ENCODE measurements at places on chromosomes 3 and 15.

- no peak for DNase-seq
Observed at GRCh38 chr3:88657459-88657858, 450.0 kb upstream of the EPHA3 start.

GRCh38 chr3:162666835-162667234 is 1170.2 kb downstream of the OTOL1 start:
- DNase-seq = no peak

GRCh38 chr15:80204231-80204630 is 47.8 kb downstream of the CTXND1 start:
- no peak for DNase-seq

GRCh38 chr3:128610451-128611070 is 40.1 kb downstream of the RPN1 start:
- no peak for DNase-seq

- DNase-seq = no peak
Observed at GRCh38 chr3:76083992-76084391, 298.6 kb upstream of the ZNF717 start.

DNA sequence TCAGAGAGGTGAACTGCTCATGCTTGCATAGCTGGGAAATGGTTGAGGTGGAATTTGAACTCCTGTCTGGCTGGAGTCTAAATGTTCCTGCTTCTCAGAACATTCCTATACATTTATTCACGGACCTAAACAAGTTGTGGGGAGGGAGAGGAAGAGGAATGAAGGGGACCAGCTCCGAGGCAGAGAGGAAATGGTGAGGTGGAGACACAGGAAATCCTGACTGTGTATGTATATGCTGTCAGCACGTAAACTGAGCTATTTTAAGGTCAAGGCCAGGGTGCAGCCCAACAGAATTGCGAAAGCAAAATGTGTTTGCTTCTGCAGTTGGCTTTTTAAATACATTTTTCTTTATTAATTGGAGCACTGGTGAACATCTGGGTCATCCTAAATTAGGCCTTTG is 74.1 kb upstream of the POMGNT2 start:
- DNase-seq = no peak

All from stimulated activated naive CD4-positive, alpha-beta T cell treated with Interleukin-2 at 50 U/mL for 16 hours (primary cell).